Activated T-helper 9 cell treated with anti-CD3 and anti-CD28 coated beads, Interleukin-2, amount 50 U/mL, for 16 hours (primary cell): ENCODE measurements at places on chromosomes 7 and 10.

GRCh38 chr10:95221124-95221523, 27.1 kb downstream of the ACSM6 start:
- no peak for DNase-seq

GRCh38 chr7:91187061-91187460, 77.2 kb upstream of the FZD1 start:
- no peak for DNase-seq

- no peak for DNase-seq
Measured at GRCh38 chr10:5618829-5619228, 47.6 kb downstream of the ASB13 start.

DNA sequence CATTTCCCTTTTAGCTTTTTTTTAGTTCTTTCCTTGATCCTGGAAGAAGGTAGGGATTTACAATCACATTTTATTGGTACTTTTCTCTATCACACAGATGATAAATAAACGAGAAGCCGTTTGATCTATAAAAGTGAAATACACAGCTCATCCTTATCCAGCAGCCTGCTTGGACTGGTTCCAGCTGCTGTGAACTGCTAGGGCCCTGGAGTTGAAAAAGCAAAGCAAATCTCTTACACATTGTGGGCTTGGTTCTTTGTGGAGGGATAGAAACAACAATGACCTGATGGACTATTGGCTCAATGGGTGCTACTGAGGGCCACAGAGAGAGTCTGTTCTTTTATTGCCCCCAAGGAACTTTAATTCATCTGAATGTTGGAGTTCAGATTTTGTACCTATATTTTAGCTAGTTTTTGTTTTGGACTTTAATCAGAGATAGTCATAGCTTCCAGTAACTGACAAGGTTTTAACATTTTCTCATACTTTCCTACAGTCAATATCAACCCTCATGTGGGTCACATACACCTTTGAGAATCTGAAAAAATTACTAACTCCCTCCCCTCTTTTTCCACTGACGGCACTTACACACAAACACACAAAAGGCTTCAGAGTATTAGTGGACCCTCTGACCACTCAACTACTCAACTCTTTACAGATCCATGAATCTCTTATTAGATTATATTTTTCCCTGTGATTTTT, 91.6 kb upstream of the CCDC6 start:
- DNase-seq = no peak

DNA sequence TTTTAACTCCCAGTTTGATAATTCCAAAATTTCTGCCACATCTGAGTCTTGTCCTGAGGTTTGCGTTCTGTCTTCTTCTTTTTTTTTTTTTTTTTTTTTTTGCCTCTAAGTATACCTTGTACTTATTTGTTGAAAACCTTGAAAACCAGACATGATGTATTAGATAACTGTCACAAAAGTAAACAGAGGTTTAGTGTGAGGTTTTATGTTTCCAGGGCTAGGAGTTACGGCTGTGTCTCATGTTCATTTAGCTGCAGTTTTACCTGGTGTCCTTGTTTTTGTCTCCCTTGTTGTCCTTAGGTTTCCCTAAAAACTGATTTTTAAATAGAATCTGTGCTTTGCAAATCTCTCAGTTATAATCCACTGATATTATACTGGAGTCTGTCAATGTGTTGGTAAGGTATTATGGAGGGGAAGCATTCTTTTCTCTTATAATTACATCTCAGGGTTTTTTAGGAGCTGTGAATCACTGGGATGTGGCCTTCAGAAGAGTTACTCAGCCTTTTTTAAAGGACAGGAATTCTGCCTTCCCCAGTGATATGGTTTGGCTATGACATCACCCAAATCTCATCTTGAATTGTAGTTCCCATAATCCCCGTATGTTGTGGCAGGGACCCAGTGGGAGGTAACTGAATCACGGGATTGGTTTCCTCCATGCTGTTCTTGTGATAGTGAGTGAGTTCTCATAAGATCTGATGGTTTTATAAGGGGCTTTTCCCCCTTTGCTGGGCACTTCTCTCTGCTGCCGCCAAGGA, 95.0 kb downstream of the CDCA7L start:
- DNase-seq = no peak

DNA sequence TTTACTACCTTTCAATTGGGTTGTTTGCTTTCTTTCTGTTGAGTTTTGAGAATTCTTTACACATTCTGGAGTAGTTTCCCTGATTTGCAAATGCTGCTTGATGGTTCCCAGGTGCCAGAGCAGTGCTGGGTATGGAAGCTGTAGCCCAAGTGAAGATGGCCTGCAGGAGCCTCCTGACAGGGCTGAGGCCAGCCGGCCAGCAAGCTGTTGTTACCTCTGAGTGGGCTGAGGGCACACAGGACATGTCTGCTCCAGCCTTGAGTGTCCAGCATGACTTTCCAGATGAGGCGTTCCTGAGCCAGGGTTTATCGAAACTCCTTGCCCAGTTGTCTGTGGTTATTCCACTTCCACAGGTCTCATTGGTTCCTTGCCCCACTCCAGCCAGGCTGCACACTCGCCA, 164.6 kb upstream of the TNS3 start:
- DNase-seq = no peak

DNA sequence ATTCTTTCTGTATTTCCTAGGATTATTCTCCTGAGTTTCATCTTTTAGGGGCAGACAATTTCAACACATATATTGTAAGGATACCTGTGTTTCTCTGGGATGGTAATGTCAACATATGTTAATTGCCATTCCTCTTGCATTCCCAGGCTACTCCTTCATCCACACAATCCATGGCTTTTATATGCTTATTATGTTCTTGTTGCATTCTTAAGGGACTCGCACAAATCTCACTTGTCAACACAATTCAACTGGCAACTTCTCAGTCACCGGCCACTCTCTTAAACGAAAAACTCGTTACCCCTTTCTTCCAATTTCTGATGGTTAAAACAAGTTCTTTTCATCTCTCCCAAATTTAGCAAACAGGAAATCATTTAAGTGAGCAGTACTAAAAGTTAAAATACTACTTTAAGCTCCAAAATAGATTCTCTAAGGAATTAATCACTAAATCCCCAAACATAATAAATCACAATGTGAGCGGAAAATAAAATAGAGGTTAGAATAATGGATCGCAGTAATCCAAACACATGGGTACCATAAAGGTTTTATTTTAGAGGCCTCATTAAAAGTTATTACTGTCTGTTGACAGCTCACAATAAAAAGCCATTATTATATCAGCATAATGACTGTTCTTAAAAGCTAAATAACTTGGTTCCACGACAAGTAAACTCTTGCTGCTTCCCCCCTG, 223.2 kb downstream of the ELMO1 start:
- DNase-seq = no peak

DNA sequence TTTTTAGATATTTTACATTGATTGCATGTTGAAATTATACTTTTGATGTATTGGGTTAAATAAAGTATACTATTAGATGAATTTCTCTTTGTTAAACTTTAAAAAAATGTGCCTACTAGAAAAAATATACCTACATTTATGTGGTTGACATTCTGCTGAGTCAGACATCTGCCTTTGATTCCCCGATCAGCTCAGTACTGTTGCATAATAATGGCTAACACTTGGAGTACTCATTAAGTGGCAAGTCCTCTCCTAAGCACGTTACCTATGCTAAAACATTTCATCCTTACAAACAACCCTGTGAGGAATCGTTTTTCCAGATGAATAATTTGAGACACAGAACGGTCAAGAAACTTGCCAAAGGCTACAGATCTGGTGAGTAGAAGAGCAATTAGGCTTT, 14.0 kb upstream of the SEM1 start:
- DNase-seq = no peak

GRCh38 chr10:131000743-131001142, 310.8 kb downstream of the TCERG1L start:
- DNase-seq = no peak

DNA sequence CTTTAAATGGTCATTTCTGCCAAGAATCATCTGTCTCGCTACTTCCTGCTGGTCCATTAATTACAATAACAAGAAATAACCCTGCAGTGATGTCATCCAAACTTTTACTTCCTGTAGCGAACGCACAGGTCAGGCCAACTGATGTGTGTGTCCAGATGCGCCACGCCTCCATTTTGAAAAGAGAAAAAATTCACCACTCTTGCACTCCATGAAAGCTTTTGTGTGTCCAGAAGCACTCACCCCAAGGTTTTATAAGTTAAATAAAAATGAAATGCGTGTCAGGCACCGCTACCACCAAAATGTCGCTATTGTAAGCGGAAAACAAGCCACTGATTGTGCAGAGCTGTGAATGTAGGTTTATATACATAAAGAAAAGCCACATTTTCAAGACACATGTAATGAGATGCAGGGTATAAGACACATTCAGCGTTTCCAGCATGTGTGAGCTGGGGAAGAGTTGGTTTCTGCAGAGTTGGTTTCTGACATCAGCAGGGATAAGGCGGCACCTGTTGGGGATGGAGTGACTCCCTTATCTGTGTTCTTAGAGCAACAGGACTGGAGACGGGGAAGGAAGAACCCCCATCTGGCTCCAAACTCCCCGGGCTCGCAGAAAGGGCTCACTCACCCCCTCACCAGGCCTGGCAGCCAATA, 83.3 kb downstream of the CTBP2 start:
- DNase-seq = no peak

GRCh38 chr10:80392250-80392649, 16.1 kb upstream of the PRXL2A start:
- DNase-seq = no peak

DNA sequence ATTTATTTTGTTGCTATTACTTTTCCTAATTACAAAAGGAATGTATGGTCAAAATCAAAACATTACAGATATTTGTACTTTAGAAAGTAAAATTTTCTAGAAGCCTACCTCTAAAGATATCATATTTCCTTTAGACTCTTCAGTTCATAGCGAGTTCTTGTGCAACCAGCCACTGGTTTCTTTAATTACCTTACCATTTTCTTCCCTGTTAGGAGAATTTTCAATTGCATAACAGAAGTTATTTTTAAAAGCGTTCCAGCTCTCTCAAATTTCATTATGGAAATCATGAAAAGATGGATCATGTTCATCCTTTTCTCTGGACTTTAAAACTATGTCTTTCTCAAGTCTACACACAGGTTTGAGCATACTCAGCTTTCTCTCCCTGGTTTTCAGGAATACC, 5.0 kb upstream of the TRUB1 start:
- DNase-seq = no peak

- DNase-seq = no peak
Measured at GRCh38 chr10:48693206-48693605, 8.5 kb downstream of the WDFY4 start.

- no peak for DNase-seq
Measured at GRCh38 chr10:733086-733485, 43.6 kb upstream of the DIP2C start.

- DNase-seq = no peak
Measured at GRCh38 chr7:74038194-74038961, 10.4 kb downstream of the ELN start.

- DNase-seq = no peak
Measured at GRCh38 chr7:23600236-23600635, 3.1 kb downstream of the CCDC126 start.

GRCh38 chr7:157687158-157687557, 350.4 kb downstream of the DNAJB6 start:
- no peak for DNase-seq

GRCh38 chr7:47882635-47883034, 65.6 kb downstream of the PKD1L1 start:
- no peak for DNase-seq

GRCh38 chr7:128125816-128126215, 94.6 kb upstream of the LRRC4 start:
- no peak for DNase-seq

DNA sequence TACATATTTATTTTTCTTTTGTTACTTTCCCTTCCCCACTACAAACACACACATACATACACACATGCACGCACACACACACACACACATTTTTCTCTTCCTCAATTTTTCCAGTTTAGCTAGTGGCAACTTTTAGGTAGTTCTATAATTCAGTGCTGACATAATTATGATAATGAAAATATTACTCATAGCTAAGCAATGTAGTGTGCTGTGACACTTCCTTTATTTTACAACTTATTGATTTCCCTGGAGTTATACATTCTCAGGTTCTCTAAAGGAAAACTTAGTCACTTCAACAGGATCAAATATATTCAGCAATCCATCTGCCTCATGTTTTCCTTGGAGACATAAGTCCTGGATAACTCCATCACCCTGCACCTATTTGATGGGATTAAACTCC, 151.6 kb downstream of the CACNA2D1 start:
- DNase-seq = no peak
